ENCODE measurements at places on chromosomes 2 and 18.

DNA sequence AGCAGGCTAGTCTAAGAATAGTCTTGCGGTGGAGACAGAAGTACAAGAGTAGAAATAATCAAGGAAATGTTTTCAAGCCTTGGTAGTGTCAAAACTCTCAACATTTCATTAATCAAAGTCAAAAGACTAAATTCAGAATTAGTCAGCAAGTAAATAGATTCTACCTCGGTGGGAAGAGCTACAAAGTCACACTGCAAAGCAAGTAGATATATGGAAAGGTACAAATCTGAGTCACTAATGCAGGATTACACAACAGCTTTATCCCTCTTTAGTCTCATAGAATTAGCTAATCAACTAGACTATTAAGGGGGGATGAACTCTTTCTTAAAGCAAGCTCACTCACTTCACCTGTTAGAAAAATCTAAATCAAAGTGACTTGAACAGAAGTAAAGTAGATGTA is 568.7 kb upstream of the CNTNAP5 start:
- DNase-seq: no peak

GRCh38 chr2:57453945-57454344 is 592.7 kb upstream of the VRK2 start:
- no peak for DNase-seq

DNA sequence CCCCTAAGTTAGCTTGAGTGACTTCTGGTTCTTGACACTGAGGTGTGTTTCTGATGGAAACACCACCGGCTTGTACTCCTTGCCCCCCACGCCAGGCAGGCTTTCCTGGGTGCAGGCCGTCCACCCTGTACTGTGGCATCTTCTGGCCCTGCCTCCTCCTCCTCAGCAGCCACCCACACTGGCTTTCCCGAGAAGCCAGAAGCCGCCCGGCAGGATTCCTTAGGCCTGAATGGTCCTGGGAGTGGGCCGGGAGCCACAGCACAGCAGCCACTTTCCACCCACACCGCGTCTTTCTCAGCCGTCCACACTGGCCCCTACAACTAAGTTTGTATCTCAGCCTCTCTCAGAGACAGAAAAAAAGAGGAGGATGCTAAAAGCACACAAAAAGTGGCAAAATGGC is 2.1 kb upstream of the HSBP1L1 start:
- no peak for DNase-seq

DNA sequence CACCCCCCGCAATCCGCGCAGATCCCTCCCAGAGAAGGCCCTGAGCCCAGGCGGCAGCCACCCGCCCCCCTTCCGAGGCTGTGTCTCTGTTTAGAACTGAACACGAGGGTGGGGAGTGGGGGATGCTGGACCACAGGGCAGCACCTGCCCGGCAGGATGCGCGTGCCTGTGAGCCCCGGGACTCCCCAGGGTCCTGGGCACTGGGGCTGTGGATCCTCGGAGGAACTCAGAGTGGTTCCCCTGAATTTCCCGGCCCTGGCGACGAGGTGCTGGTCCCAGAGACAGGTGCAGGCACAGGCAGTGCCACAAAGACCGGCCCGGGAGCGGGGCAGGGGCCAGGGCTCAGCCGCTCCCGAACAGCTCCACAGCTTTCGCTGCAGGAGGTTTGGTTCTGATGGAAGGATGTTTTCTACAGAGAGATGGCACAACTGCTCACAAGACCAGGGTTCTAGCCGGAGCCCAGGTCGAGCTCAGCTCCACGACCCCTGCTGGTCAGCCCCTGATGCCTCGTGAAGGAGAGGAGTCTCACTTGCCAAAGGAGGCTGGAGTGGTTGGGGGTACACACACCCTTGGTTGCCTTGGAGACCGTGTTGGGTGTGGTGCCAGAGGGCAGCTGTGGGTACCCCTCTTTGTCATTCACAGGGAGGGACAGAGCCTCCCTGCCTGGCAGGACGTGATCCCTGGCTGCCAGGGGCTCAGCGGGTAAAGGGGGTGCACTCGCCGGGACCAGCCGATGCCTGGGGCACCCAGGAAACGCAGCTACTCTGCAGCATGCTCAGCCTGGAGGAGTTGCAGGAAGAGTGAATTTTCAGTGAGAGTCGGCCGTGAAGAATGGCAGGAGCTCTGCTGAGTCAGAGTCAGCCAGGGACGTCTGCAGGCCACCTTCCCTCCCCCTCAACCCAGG is 4.4 kb upstream of the NEU4 start:
- DNase-seq: peak; percentile 62

Measured in common myeloid progenitor, CD34-positive (primary cell).